ENCODE measurements at places on chromosomes 1 and 21.

DNA sequence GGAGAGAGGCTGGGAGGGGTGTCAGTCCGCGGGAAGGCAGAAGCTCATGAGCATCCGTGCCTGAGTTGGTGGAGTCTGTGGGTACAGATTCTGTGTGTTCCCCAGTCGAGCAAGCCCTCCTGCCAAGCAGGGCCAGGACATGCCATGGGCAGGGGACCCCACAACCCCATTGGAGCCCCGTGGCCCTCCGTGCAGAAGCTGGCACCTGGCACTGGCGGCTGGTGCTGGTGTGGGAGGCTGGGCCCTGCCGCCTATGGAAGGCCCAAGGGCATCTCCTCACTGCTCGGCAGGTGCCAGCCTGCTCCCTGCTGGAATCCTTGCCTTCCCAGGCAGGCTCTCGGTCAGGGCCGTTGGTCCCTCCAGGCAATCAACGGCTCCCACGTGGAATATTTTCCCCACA is 73.7 kb downstream of the UBE2T start:
- DNase-seq = no peak

DNA sequence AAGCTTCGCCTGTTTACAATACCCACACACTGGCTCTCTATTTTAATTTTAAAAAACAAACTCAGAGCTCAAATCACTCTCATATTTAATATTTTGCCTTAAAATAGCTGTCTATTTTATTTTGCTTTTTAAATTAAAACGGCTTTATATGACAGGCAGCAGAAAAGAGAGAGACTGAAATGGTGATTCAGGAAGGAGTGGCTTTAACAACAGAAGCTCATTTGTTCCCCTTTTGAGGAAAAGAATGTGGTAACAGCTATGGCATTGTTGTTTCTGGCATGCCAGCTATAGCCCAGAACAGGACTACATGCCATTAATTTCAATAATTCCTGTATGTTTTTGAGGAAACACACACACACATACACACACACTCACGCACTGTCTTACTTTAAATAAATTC is 234.2 kb upstream of the PTBP2 start:
- no peak for DNase-seq

GRCh38 chr1:53112271-53112774 is 30.1 kb downstream of the SLC1A7 start:
- DNase-seq = no peak

DNA sequence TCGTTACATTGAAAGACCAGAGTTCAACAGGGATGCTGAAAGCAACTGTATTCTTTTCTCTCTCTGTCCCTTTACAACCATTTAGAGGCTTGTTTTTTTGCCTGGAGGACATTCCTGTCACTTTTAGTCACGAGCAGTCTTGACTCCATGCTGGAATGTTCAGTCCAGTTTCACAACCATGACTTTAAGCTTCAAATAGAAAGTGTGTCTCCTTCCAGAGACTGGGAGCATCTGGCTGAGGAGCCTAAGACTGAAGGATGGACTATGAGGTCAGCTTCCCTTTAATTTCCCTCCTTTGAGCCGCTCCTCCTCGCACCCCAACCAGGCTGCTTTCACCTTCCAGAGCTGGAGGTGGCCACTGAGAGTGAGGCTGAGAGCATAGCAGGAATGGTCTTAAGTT is 10.5 kb upstream of the RYR2 start:
- DNase-seq = no peak

DNA sequence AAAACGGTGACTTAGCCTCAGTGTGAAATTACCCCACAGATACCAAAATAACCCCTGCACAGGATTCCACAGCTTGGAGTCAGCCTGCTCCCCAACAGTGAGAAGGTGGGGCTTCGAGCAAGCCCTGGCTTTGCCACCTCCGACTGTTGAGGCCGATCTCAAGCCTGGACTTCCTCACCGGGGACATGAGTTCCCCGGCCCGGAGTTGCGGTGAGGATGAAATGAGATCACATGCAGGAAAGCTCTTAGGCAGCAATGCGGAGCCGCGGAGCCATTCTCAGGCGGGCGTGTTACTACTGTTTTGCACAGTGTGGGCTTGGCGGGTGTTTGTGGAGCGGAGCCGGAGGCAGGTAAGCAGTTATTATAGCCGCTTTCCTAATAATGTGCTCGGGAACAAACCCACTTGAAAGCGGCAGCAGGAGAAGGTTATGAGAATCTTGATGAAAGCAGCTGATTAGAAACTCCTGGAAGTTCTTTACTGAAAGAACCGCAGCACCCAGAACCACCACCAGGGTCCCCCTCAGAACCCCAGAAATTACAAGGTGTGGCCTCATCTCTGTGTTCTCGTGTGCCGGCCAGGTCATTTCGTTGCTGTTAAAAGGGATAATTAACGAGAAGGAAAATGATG is 3.9 kb upstream of the CLSTN1 start:
- no peak for DNase-seq

DNA sequence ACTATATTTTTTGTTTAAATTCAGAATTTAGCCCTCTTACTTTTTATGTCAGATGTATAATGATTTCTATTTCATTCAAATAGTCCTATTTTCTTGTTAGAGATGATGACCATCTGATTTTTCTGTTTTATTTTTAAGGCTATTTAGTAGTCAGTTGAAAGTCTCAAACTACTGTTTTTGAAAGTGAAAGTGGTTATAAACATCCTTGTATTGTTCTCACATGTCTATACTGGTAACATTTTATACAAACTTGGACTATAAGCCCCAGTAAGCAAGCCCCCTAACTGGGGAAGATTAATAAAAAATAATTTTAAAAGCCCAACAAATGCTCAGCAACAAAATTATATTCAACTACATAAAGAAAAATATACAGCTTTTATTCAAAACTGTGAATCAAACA is 271.3 kb upstream of the RGS18 start:
- DNase-seq = no peak
